Vein endothelial cell (primary cell): ENCODE measurements at places on chromosomes 6 and 20. TPM values are rescaled to one million over a fixed set of nuclear protein-coding genes. Genes with fewer than 3 reads are reported as not detected.

The TDP2 gene
- 17.6 and 23.8 TPM in 2 replicates for total RNA-seq

The CDH22 gene
- total RNA-seq = not detected in 2 replicates

The LY6G6D gene
- not detected in 2 replicates for total RNA-seq

The PPP1R18 gene
- total RNA-seq = 98.0 and 103 TPM in 2 replicates

The ADGRF1 gene
- total RNA-seq = 0.10 TPM in 1 of 2 replicates, not detected in the other

The ANKRD60 gene
- total RNA-seq = not detected in 2 replicates

The KIF25 gene
- not detected in 2 replicates for total RNA-seq

The PDE7B gene
- 28.1 and 52.6 TPM in 2 replicates for total RNA-seq

The ELOVL2 gene
- not detected in 2 replicates for total RNA-seq

The GPLD1 gene
- 0.19 and 0.33 TPM in 2 replicates for total RNA-seq

The BCL2L1 gene
- 153 TPM in 2 replicates for total RNA-seq

The BRPF3 gene
- 20.5 and 20.6 TPM in 2 replicates for total RNA-seq

The MUC22 gene
- not detected in 2 replicates for total RNA-seq

The SLC17A9 gene
- total RNA-seq = 15.4 and 17.7 TPM in 2 replicates

The IMPG1 gene
- total RNA-seq = 0.29 TPM in 1 of 2 replicates, not detected in the other

The TP53INP2 gene
- 6.2 and 8.9 TPM in 2 replicates for total RNA-seq

The TREM1 gene
- not detected in 2 replicates for total RNA-seq
